ENCODE measurements at places on chromosomes 16 and 17.
A peak's percentile ranks its signal among the peaks of the same experiment; 100 is the strongest.

DNA sequence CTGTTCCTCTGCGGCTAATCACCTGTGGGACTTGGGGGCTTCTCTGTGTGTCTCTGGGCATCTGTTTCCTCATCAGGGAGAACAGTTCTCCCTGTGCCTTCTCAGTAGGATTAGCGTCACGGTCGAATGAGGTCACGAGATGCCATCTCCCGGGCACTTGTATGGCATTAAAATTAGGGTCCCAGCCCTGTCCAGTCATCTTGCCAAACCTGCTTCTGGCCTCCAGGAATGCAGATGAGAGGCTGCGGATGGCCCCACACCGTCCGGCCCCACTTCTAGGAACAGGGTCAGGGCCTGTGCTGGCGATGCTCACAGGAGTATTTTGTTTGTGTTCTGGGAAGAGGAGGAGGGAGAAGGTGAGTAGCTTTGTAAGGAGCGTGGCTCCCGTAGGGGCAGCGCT lies 58.5 kb downstream of the OR1D5 start:
- no peak for DNase-seq

GRCh38 chr17:78108726-78109488 lies 19.6 kb downstream of the TMC6 start:
- DNase-seq, result no peak

- DNase-seq, result no peak
These were observed 21.7 kb upstream of the DOK4 start for GRCh38 chr16:57508035-57508425.

GRCh38 chr16:68403704-68404103 lies 44.6 kb downstream of the SMPD3 start:
- DNase-seq, result no peak

GRCh38 chr17:21298983-21299519 lies 14.5 kb downstream of the MAP2K3 start:
- no peak for DNase-seq

DNA sequence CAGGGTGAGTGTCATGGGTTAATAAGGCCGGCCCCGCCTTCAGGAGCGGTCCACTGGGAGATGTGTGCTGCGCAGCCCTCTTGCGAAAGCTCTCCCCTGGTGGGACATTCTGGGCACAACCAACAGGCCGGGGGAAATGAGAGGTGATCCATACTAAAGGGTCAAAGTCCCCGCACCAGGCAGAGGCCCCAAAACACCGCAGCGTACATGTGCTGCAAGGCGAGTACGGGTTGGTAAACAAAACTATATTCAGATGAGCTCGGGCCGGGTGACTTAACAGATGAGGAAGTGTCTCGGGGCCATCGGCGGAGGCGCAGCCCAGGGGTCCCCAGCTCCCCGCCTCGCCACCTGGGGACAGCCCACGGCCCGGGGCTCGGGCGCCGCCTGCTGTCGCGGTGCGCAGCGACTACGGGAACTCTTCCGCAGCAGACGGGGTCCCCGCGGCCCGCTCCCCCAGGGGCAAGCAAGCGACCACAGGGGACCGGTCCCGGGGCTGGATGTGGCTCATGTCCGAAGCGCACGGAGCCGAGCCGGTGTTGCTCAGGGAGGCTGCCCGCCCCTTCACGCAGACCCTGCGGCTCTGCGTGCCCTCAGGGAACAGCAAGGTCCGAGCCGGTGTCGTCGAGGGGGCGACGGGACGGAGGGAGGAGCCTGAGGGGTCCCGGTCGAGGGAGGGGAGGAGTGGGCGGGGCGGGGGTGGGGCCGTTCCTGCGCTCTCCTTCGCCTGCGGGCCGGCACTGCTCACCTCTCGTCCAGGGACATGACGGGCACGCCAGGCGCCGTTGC lies at the start of gene RAB37:
TSS of gene RAB37 (plus strand) at position 744 of the 786 bp plus-strand sequence. CDS start at position 761, 17 bp downstream.
- no peak for DNase-seq

DNA sequence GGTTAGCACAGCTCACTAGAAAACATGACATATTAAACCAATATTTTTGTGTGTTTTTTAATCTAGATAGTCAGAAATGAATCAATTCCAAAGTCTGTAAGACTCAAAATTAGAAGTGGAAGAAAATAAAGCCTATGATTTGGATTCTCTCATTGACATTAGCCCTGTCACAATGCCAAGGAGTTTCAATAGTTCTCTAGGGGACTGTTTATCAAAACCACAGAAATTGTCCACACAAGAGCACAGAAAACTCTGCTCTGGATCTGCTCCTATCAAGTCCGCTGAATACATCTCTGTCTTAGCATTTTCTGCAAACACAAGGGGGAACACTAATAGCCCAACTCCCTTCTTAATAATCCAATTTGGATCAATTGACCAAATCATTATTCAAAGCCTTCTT lies 152.0 kb downstream of the HS3ST3B1 start:
- DNase-seq, result no peak

DNA sequence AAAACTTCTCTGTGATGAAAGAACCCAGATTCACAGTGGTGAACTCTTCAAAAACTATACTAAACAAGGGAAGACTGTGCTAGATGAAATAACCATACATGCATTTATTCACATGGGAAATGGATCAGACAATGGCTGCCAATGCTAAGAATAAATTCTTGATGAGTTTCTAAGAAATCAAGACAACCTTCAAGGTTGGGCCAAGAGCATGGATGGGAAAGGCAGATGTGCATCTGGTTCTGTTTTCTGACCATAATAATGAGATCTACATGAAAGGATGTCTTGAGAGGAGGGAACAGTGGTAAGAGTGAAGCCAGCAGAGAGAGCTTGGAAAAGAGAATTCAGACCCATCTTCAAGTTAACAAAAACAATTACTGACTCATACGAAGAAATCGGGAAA lies 31.4 kb downstream of the ANKRD11 start:
- no peak for DNase-seq

- DNase-seq, result no peak
These were observed 2.7 kb upstream of the HSD11B2 start for GRCh38 chr16:67428146-67428731.

DNA sequence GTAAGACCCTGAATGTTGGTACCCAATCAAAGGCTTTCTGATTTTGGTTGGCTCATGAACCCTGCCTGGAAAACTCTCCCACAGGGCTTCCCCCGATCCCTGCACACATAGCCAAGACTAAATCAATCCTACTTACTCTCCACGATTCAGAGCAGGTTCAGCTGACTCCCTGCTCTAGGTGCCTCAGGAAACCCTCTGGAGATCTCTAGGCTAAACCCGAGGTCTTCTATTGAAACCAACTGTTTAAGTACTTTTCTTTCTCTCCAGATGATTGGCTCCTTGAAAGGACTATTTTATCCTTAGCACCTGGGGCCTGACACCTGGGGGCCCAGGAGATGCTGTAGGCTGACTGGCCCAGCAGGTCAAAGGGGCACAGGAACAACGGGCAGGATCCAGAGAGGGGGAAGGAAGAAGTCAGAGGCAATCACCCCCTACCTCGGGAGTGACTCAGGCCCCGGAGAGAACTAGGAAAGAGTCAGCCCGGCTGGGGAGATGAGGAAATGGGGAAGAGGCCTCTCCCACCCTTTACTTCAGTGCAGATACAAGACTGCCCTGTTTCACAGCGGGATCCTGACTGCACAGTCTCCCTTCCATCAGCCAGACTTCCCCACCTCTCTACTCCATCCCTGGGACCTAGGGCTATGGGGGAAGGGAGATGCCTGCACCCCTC lies 2.0 kb downstream of the TBC1D10B start:
- DNase-seq, result no peak

DNA sequence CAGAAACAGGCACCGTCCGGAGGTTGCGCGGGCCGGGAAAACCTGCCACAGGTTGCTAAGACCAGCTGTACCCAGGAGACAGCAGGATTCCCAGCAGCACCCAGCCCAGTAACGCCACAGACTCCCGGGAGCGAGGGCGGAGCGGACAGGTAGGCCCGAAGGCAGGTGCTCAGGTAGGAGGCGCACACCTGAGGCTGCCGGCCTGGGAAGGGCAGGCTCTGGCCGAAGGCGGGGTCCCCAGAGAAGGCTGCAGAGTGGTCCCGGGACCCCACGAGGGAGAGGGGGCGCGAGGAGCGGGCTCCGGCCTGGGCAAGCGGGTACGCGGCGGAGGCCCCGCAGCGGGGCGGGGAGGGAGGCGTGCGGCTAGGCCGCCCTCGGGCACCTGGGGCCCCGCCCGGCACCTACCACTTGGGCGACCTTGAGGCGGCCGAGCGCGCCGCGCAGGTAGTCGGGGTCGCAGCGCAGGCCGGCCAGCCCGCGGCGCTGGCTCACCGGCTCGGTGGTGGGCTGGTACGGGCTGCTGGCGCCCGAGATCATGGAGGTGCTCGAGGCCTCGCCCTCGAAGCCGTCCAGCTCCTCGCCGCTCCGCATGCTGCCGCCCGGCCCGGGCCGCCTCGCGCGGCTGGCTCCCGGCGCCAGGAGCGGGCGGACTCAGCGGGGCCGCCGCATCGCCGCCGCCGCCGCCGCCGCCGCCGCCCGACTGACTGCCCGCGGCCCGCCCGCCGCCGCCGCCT lies 441 bp downstream of the CMTM4 start:
- no peak for DNase-seq

GRCh38 chr17:42817866-42818265 lies 6.2 kb downstream of the BECN1 start:
- no peak for DNase-seq

GRCh38 chr17:64131606-64132270 lies 1.8 kb upstream of the ERN1 start:
- DNase-seq, result no peak

GRCh38 chr17:19727501-19728078 lies 11.2 kb upstream of the SLC47A2 start:
- DNase-seq, result no peak

- DNase-seq, result no peak
These were observed 91.8 kb downstream of the CYB561 start for GRCh38 chr17:63354256-63354655.

DNA sequence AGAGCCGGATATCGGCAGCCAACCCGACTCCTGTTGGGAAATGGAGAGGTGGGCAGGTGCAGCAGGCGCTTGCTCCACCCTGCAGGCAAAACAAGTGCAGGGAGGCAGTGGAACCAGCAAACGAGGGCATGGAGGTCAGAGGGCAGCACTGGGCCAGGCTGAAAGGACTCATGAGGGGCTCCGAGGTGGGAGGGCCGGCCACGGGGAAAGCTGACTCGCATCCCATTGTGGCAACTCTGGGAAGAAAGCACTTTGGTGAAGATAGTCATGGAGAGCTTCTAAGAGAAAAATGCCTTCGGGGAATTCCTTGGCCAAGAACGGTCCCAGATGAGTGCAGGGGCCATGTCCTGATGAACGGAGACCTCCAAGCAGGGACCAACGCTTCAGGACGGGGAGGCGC lies 4.4 kb downstream of the CYBC1 start:
- DNase-seq, result no peak

DNA sequence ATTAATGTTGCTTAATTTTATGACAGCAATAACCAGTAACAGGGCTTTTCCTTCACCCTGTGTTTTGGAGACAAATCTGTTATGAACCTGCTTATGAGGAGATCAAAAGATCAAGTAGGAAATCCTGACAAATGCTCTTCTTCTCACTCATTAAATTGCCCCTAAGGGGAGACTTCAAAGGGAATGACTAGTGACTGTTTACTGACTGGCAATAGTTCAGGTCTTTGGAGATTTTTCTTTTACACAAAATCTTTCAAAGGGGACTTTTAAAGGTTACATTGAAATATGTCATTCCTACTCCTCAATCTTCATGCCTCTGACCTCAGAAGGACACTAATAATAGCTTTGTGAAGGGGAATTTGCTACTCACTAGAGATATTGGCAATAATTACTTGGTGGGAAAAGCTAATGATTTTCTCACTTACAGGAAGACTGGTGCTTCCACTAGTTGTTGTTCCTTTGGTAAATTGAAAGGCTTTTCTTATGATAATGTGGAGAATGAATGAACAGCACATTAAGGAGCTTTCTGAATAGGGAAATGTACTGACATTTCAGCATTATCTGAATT lies 292.9 kb upstream of the CA10 start:
- no peak for DNase-seq

DNA sequence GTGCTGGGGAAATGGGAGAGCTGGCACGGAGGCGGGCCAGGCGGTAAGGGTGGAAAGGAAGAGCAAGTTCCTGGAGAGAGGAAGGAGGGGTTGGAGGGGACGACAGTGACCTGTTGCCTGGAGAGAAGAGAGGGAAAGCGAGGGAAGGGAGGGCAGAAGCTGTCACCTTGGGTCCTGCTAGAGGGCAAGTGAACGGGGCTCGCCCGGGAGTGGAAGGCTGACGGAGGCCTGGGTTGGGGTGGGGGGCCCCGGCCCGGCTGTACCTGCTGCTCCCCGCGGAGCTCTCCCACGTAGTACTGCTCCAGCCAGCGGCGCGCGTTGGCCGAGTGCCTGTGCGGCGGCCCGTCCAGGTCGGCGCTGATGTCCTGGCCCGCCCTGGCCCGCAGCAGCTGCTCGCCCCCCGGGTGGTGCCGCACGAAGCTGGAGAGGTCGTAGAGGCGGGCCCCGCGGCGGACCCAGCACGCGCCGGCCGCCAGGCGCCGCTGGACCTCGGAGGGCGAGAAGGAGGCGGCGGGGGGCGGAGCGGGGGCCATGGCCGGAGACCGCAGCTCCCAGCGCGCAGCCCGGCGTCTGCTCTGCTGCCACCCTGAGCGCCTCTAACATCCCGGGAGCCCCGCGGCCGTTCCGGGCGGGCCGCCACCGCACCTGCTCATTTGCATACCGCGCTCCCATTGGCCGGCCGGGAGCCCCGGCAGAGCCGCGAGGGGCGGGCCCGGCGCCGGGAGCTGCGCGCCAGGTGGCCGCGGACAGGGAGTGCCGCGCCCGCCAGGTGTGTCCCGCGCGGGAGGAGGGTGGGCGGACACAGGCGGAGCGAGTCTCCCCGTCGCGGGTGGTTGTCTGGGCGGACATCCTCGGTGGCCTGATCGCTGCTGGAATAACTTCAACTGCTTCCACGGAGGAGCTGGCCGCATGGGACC lies at the start of gene FA2H:
TSS of gene FA2H (minus strand) at position 598 of the 917 bp plus-strand sequence. CDS start at position 533, 65 bp downstream.
- peak; percentile 3 for DNase-seq

GRCh38 chr17:51636291-51636690 lies 375.9 kb downstream of the UTP18 start:
- no peak for DNase-seq

GRCh38 chr17:60472449-60472848 lies 50.2 kb downstream of the CHCT1 start:
- DNase-seq, result no peak

GRCh38 chr17:7508846-7509245 lies 24.7 kb downstream of the POLR2A start:
- DNase-seq, result no peak

GRCh38 chr17:36721560-36722120 lies 120.3 kb downstream of the MRM1 start:
- no peak for DNase-seq

DNA sequence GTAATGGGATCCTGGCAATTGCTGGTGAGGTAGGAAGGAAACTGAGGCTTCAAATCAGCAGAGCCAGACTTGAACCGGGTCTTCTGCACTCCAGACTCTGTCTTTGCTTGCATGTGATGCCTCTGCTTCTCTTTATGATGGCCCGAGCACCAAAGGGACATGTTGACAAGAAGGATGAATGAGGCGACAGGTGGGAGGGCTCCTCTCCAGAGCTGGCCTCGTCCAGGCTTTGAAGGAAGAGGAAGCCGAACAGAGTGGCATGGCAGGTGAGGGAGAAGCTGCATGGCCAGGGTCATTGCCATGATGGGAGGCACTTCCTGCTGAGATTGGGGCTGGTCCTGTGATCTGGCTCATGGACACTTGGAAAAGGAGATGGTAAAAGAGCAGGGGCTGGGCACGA lies 40.8 kb downstream of the AKAP1 start:
- no peak for DNase-seq

GRCh38 chr17:71753070-71753469 lies 367.8 kb upstream of the SOX9 start:
- DNase-seq, result no peak

- DNase-seq, result no peak
These were observed 348.7 kb upstream of the TNRC6C start for GRCh38 chr17:77609553-77610517.

All from stimulated activated CD8-positive, alpha-beta memory T cell treated with anti-CD3 and anti-CD28 coated beads, Interleukin-15, amount 100 ng/mL, for 24 hours (primary cell).